ENCODE measurements at places on chromosomes 3 and 15.

DNA sequence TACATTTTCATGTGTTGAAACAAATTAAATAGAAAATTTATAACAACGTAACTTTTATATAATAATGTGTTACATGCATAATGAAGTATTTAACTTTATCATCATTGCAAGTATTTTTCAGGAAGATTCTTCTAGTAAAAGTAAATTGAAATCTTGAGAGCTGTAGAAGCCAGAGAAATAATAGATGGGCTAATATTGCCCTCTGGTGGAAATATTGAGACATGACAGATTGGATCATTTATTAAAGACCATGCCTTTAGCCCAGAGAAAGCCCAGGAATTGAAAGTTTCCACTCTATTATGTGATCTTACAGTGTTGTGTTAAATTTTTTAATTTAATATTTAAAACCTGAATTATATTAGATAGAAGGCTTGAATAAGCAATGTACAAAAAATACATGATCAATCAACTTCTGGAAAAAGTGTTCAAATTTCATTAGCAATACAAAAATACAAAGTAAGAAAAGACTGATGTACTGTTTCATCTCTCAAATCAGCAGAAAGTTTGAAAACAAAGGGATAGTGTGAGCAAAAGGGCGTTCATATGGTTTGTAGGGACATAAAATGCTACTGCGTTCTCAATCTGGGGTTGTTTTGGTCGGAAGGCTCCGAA lies 52.7 kb upstream of the SPTSSB start:
- peak; percentile 42 for DNase-seq

GRCh38 chr3:191523148-191523547 lies 62.2 kb downstream of the PYDC2 start:
- no peak for DNase-seq

DNA sequence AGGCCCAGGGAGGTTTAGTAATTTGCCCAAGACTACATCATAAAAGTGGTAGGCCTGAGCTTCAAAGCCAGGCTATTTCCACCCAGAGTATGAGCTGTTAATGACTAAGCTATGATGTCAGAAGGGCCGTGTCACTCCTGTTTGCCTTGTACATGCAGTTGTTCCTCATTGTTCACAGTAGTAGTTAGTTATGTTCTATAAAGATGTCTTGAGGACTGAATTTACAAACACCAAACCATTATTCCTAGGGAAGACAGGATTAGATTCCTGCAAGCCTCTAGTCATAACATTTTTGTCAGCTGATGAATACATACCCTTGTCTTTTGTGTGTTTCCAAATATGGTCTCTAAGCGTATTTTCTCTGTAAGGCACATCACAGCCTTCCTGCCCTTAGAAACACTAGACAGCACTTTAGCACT lies 20.9 kb upstream of the LARS2 start:
- no peak for DNase-seq

DNA sequence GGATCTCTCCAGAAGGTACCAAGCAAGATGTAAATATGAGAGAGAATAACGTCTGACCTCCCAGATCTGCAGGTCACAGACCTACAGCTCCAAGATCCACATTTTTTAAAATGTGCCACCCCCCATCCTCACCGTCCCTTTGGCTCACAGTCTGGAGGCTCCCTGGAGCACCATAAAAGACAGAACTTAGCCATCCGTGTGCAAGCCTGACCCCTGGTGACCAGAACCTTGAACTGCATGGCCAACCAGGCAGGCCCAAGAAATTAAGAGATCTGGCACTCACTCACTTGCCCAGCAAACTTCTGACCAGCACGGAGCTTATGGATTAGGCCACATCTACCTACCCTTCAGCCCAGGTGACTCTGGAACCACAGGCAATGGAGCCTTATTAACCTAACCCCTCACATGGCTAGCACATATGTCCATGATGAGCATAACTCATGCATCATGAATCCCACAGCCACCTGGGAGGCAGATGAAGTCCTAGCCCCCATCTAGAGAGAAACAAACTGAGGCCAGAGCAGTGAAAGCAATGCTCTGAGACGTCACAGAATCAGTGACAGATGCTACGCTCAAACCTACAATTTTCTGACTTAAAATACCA lies 275.3 kb downstream of the UACA start:
- peak; percentile 52 for DNase-seq

- DNase-seq: no peak
These were observed 287.6 kb downstream of the IL5RA start for GRCh38 chr3:2822611-2823010.

DNA sequence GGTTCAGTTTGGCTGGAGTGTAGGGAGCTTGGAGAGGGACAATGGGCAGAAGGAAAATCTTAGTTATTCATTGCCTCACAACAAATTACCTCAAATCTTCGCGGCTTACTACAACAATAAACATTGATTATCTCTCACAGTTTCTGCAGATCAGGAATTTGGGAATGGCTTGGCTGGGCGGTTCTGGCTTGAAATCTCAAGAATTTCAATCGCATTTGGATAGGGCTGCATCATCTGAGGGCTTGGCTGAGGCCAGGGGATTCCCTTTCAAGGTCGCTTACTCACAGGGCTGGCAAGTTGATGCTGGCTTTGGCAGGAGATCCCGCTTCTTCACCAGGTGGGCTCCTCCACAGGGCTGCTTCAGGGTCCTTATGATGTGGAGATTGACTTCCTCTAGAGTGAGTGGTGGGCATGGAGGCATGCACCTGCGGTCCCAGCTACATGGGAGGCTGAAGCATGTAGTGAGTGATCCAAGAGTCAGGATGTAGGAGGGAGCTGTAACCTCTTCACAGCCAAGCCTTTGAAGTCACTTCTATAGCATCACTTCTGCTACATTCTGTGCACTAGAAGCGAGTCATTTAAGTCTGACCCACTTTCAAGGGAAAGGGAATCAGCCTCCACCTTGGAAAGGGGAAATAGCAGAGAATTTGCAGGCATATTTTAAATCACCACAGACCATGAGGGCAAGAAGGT lies 63.1 kb downstream of the CDC25A start:
- no peak for DNase-seq

DNA sequence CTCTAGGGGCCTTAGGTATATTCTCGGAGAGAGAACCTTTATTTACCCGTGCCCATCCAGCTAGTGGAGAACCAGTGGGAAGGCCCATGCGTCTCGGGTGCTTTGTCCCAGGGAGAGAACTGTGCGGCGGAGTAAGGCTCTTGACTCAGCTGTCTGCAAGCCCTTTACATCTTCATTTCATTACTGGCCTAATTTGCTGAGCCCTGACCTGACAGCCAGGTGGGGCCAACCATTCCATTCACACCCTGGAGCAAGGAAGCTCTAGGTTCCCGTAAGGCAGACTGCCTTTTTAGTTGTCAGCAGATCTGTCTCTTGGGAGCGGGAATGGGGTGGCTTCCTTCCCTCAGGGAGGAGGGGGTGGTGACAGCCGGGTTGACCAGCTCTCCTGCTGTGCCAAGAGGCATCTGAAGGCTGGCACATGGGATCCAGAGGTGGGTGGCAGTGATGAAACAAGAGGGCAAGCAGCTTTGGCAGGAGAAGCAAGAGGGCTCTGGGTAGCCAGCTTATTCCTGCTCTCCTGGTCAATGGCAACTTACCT lies 36.4 kb downstream of the SV2B start:
- DNase-seq: no peak

DNA sequence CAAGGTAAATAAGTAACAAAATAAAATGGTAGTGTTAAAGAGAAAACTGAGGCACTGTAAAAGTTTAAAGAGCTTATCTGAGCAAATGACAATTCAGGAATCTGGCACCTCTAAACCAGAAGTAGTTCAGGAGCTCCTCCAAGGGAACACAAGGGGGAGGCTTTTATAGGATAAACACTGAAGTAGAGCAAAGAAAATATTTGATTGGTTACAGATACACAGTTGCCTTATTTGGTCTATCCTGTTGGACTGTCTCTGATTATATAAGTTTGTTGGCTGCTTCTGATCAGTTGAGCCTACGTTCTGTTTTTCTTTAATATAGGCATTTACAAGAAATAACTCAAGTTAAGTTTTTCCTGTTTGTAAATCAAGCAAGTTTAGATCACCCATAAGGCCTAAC lies 146.9 kb downstream of the ERC2 start:
- no peak for DNase-seq

DNA sequence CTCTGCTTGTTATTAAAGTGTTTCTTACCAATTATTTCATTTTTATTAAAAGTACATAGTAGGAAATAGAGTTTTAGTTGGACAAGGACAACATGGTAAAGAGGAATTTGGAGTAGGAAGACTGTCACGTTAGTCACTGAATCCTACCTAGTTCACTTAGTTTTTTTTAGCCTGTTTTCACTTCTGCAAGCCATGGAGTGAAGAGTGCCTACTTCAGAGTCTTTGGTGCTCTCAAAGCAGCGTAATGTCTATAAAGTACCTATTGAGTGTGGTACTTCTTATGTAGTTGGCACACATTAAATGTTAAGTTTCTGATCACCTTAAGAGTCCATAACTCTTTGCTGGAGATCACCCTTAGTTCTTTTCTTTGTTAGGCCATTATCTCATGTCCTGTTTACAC lies 78.7 kb downstream of the LPP start:
- no peak for DNase-seq

- no peak for DNase-seq
These were observed 69.6 kb downstream of the SMAD3 start for GRCh38 chr15:67134871-67135492.

GRCh38 chr15:93027413-93027812 lies 61.6 kb downstream of the RGMA start:
- no peak for DNase-seq

GRCh38 chr3:11126653-11127052 lies 27.6 kb upstream of the HRH1 start:
- DNase-seq: no peak

DNA sequence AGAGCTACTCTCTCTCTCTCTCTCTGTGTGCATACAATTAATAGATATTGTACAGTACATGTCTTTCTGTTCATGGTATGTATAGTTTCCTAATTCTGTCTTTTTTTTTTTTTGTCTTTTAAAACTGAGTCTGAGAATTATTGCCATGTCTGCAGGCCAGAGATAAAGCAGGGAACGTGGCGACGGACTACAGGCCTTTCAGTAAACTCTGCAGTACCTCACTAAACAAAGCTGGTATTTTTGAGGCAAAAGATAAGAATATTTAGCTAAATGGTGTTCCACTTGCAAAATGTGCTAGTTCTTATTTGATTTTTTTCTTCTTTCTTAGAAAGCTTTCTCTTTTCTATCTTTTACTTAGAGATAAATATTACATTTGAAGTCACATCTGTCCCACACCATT lies 44.0 kb upstream of the EHHADH start:
- DNase-seq: no peak

- no peak for DNase-seq
These were observed 429.2 kb downstream of the CADM2 start for GRCh38 chr3:85387913-85388505.

DNA sequence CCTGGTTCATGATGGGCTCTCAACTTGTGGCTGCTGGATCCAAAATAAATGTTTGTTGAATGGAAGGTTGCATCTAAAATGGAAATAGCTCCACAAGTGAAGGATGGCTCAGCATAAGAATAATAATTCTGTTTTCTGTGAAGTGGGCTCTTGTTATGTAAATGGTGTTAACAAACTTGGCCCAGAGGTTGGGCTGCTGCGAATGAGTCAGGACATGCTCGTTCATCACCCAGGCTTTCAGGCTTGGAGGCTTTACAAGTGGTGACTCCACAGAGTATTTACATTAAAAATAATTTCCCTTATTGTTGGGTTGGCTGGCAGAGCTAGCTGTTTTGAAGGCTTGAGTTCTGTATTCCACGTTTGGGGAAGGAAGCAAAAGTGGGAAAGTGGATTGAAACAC lies 60.5 kb downstream of the ITGB5 start:
- DNase-seq: no peak

DNA sequence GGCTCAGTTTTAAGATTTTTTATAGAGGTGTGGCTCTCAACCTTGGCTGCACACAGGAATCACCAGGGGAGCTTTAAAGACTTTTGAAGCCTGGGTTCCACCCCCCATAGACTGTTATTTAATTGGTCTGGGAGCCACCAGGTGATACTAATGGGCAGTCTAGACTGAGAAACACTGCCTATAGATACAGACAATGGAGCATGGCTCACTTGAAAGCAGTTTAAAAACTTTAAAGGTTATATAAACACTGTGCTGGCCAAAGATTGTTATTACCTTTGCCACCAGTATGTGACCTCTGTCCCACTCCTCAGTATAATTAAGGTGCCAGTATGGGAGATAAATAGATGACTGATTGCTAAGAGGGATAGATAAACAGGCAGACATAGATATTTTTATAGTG lies 3.8 kb downstream of the GOLIM4 start:
- DNase-seq: no peak

DNA sequence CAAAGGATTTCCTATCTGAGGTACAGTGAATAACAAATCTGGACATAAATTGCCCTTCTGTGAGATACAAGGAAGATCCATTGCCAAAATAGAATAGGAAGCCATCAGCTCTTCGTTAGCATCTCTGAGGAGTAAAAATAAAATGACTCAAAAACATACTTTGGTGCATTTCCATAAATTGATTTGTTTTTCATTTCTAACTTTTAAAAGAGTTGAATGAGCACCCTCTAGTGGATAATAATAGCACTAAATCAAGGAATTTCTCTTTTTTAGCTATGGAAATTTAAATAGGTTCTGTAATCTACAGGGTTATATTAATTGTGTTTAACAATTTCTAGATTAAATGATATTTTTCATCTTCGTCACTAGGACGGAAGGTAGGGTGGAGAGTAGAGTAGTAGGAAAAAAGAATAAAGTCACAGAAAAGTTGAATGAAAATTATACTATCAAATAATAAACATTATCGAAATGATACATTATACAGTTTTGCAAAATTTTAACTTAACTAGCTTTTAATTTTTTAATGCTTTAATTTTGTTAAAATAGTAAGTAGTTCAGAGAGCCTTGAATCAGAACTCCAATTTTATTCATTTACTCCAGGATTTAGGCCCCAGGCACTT lies 6.4 kb downstream of the NSUN3 start:
- peak; percentile 43 for DNase-seq

GRCh38 chr3:71035886-71036285 lies 547.6 kb downstream of the FOXP1 start:
- DNase-seq: no peak

- peak; percentile 74 for DNase-seq
These were observed 6.2 kb upstream of the IGSF10 start for GRCh38 chr3:151467069-151467468.

- DNase-seq: no peak
These were observed 36.4 kb upstream of the ESYT3 start for GRCh38 chr3:138397983-138398382.

DNA sequence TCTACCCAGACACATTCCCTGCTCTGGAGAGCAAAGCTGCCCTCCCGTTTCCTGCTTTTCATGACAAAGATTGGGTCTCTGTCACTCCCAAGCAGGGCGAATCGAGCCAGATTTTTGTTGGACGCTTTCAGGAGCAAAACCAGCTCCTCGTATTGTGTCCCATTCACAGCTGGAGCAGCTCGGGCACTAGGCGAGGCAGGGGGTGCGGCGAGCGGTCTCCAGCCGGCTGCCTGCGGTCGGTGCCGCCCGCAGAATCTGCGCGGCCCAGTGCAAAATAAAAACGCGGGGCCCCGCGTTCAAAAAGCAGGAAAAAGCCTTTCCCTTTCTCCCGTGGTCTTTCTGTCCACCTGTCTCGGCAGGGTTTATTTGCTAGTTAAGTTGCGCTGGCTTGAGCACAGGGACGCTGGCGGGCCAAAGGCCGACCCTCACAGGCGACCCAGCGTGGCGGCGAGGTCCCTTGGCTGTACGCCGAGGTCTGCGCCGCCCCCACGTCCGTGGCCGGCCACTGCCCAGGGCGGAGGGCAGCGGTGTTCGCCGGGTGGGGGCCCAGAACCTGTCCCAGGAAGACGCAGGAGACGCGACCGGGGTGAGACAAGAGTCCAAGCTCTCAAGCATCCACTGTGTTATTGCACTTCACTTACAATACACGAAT lies 71.2 kb downstream of the CYP19A1 start:
- DNase-seq: no peak

GRCh38 chr15:40092979-40093869 lies 15.5 kb downstream of the BMF start:
- DNase-seq: no peak

All from Kasumi-1 (cell line).